SHP77 treated with DMSO at 0.1 percent for 48 hours (cell line): ENCODE measurements at places on chromosomes 5 and 9.

DNA sequence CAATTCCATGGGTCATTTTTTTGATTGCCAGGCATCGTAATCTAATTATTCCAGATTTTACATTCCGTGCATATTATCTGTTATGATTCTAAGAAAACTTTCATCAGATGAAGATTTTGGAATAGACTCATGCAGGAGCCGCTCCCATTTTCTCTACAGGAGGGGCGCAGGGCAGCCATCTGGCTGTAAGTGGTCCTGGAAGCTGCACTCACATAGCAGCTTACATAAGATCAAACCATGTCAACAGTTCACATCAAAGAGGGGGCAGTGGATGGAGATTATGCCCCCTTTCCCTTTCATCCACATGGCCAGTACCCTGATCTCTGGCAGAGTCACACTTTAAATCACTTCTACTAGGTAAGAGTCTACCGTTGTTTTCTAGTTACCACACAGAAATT is 73.3 kb upstream of the PCA3 start:
- no peak for DNase-seq

DNA sequence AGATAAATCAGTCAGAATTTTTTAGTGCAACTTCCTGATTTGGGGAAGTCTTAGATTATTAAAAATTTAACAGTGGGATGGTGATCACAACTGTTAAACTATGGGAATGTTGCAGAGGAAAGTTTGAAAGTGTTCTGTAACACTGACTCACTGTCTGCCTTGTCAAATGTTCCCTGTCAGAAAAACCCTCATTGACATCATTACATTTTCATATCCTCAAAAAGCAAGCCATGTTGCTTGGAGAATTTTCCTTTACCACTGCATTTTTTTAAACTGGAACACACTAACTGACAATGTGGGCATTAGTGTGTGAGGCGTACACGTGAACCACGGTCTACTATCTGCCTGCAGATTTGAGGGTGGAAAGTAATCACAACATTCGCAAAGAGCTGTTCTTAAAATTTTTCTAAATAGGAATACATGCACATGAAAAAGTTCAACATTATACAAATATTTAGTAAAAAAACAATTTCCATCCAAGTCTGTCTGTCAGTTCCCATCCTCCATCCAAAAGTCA is 28.6 kb upstream of the IL7R start:
- no peak for DNase-seq

DNA sequence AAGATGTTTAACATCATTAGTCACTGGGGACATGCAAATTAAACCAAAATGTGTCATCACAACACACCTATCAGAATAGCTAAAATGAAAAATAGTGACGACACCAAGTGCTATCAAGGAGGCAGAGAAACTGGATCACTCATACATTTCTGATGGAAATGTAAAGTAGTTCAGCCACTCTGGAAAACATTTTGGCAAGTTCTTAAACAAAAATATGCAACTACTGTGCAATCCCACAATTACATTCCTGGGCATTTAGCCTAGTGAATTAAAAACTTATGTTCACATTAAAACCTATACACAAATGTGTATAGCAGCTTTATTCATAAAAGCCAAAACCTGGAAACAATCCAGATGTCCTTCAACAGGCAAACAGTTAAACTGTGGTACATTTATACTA is 53.1 kb downstream of the SVEP1 start:
- no peak for DNase-seq

DNA sequence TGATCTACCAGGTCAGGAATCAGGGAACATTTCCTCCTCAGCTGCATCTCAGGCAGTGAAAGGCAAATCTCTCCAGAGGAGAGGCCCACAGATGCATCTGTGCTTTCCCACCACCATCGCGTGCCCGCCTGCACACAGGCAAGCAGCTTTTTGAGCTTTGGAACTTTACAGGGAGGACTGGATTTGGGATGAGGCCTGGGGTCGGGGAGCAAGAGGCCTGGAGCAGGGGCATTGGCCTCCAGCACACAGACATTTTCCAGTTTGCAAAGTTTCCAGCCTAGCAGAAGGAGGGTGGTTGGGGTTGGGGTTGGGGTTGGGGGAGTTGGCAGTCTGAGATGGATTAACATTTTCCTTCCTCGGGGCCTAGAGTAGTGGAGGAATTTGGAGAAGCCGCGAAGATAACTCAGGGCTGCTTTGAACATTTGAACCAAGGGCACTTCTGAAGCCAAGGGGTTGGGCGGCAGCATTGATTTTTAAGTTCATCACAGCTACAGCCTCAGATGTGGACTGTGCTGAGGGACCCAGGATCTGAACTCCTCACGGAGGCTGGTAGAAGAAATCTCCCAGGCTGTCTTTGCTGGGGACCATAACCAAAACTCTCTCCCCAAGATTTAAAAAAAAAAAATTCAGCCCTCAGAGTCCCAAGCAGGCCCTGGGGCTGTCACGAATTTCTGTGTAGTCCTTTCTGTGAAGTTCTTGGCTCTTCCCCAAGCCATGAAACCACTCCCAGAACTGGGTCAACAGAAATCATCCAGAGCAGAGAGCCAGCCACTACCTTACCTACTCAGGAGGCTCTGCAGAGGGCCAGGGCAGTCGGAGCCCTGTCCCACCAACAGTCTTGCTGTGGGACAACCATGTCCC is 25.6 kb downstream of the C5orf15 start:
- no peak for DNase-seq

GRCh38 chr9:112422417-112423148 is 42.7 kb downstream of the HSDL2 start:
- no peak for DNase-seq

DNA sequence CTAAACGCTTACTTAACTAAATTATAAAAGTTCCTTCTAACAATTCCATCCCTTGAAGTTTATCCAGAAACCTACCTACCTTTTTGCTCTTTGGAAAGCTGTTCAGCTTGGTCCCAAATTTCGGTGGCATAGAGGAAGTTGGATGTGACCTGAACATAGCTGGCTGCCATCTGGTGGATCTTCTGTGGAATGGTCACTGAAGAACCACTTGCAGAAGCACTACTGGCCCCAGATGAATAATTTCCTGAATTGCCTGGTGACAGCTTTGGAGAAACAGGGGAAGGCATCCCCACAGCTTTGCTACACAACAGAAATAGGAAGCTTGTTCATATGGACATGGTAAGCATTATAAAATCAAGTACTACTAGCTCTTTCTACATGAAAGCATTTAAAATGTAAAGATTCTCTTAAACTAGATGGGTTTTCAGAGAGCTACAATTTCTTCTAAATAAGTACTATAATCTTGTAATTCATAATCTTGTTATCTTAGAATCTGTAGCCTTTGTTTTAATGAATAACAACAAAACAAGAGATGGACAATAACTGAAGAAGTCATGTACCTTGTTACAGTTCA is 9.9 kb downstream of the LEAP2 start:
- peak; percentile 2 for DNase-seq

- DNase-seq = no peak
Measured at GRCh38 chr5:76818844-76819831, at the start of gene F2RL1. TSS of gene F2RL1 (plus strand) at chr5:76819030. CDS start at chr5:76819183, 153 bp downstream.

DNA sequence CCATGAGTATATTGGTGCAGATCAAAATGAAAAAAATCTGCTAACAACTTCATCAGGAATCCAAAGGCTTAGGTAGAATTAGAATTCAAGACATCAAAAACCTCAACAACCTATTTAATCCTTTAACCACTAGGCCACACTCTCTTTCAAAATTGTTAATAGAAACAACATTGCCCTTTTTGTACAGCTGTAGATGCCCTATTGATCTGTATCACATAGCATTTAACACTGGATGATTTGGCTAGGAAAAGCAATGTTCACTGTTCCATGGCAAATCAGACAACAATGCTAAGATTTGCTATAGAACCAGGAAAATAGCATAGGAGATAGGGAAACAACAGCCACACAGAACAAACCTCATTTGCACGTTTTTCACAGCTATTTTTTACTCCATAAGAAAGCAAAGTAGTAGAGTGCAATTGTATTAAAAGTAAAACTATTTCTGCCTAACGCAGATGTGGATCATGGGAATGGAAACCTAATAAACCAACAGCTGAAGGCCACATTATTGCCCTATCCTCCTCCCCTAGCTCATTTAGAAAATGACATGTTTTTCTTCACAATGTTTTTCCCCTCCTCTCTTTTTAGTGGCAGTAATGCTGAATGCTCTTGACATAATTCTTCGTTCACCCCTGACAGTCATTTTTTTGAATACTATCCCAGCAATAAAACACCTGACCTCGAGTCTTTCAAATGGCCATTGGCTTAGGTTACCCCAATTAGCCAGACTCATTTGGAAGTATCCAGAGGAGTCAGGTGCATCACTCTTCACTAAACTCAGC is 373.0 kb upstream of the CCNH start:
- no peak for DNase-seq

GRCh38 chr9:105295201-105295550 is 50.7 kb downstream of the SLC44A1 start:
- no peak for DNase-seq

- no peak for DNase-seq
Measured at GRCh38 chr5:16934123-16934522, 2.0 kb downstream of the MYO10 start.

DNA sequence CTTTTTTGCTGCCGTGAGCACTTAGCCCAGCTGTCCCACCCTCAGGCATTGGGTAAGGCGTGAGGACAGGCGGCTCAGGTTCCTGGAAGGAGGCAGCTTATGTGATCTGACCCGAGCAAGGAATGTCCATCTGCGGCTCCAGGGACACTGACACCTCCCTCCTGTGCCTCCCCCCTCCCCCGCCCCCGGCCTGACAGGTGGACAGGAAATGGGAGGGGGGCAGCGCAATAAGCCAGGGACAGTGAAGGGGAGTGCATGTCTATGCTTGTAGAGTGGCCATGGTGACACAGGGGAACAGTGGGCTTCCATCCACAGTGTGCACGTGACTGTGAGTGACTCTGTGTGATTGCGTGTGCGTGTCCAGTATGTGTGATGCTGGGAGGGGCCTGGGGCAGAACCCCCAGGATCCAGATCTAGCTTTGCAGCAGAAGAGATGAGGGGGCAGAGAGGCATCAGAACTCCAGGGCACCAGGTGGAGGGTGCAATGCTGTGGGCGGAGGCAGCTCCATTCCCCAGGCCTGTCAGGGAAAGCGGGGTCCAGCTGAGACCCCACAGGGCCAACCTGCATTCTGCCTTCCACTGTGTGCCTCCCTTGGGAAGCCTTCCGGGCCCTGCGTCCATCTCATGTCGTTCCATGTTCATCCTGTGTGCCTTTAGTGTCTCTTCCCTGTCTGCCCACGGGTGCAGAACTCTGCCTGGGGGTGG is 30.5 kb downstream of the CNTFR start:
- DNase-seq = peak; percentile 12

DNA sequence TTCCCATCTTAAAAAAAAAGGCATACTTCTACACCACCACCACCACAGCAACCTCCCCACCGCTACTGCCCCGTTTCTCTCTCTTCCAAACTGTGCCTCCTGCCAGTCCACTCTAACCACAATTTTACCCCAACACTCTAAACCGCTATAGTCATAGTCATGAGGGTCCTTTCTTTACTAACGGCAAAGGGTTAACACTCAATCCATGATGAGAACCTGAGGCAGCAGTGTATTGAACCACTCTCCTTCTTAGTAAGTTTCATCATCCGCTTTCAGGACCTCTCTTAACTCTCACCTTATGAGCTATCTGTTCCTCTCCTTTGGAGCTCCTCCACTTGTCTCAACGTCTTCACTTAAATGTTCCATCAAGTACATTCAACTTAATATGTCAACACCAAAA is 34.0 kb downstream of the IDNK start:
- DNase-seq = no peak

DNA sequence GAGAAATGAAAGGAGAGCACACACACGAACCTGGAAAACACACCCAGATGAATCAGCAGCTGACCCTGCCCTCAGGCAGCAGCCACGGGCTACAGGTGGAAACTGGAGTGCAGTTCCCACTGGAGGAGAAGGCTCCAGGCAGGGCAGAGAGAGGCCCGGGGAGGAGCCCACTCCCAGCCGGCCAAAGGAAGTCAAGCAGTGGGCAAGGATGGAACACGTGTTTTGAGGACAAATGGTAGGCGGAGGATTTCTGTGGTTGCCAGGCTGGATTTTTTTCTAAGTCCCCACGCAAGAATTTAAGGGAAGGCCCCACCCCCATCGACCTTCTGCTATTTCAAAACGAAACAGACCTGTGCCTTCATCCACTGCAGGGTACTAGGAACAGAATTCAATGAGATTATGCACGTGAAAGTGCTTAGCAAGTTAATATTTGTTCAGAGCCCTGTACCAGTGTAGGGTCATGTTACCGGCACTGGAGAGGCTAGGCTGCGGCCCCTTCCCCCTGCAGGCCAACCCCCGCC is 6.8 kb downstream of the EPB41L4B start:
- no peak for DNase-seq

DNA sequence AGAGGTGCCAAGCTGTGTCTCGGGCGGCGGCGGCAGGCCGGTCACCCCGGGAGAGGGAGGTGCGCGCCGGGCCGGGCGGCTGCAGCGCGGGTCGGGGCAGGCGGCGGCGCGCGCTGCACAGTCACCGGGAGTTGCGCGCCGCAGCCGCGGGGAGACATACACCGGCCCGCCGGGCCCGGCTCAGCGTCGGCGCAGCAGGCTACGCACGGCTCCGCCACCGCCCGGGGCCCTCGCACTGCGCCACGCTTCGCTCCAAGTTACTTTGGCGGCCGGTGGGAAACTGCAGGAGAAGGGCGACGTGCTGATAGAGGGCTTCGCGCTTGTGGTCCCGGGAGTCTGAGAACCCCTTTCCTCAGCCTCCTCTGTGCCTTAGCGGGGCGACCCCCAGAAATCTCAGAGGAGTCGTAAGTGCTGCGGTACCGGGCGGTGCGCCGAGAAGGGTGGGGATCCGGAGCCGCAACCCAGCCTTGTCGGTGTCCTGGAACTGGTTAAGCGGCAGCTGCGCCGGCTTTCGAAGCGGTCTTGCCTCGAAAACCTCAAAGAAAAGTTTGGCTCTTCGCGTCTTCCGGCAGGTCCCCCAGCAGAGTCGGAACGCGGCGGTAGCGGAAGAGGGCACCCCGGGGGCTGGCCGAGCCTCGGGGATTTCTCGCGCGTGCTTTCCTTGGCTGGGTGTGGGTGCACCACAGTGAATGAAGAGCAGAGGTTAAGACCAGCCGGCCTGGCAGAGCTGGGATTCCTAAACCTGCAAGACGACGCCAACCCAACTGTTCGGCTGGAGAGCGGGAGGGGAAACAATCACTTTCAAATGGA is at the start of gene EFNA5:
EFNA5 (minus strand) TSS at position 6 of the 810 bp plus-strand sequence.
- no peak for DNase-seq

DNA sequence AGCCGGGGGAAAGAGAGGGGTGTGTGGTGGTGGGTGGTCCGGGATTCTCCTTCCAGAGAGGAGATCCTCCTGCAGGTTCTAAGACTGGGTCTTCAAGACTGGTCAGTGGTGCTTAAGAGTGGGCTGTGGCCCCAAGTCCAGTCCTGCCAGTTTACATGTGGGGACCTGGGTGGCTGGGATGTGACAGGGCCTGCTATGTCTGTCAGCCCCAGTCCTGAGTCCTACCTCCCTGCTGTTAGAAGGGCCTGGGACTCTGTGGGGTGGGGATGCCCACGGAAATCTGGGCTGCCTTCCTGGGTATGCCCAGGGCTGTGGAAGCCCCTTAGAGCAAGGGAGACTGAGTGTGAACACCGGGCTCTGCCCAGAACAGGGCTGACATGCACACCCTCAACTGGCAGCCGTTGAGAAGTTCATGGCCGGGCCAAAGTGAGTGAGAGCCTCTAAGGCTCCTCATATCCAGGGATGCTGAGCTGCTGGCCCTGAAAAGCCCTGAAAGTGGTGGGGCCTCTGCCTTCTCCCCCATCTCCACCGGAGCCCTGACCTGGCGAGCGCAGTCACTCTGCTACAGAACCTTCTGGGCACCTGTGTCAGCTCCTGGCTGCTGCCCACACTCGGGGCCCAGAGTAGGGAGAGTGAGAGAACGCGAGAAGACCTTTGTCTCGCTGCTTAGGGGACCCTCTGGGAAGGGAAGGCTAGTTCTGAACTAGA is 1.7 kb downstream of the PHF2 start:
- DNase-seq = no peak

GRCh38 chr5:39427229-39427628 is 2.4 kb upstream of the DAB2 start:
- peak; percentile 40 for DNase-seq
